NCI-H524 treated with DMSO at 0.1 percent for 48 hours (cell line): ENCODE measurements at places on chromosomes 7 and 10.

DNA sequence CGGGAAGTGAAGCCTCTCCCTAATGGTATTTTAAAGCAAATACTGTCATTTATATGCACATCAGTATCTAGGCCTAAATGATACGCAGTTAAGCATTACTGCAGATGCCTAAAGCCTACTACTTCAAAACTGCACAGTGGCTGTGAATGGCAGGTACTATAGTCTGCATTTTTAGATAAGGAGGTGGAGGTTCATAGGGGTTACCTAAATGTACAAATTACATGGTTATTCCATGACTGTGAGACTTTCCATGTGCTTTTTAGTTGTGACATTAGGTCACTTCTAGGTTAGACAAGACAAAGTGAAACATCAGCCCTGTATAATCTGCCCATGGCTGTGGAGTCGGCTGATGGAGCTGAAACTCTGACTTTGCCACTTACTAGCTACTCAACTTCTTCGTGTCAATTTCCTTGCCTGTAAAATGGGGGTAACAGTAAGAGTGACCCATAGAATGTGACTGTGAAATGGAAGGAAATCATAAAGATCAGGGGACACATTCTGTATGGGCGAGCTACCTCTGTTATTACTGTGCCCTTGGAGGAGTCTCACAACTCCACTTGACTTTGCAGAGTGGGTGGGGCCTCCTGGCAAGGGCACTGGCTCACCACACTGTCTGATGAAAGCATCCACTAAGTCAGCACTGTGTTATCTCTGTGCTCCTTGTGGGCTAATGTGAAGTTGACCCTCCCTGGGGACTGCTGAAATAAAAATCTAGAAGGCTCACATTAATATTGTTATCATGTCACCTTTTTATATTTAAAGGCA lies 239.4 kb downstream of the TNS3 start:
- no peak for DNase-seq

DNA sequence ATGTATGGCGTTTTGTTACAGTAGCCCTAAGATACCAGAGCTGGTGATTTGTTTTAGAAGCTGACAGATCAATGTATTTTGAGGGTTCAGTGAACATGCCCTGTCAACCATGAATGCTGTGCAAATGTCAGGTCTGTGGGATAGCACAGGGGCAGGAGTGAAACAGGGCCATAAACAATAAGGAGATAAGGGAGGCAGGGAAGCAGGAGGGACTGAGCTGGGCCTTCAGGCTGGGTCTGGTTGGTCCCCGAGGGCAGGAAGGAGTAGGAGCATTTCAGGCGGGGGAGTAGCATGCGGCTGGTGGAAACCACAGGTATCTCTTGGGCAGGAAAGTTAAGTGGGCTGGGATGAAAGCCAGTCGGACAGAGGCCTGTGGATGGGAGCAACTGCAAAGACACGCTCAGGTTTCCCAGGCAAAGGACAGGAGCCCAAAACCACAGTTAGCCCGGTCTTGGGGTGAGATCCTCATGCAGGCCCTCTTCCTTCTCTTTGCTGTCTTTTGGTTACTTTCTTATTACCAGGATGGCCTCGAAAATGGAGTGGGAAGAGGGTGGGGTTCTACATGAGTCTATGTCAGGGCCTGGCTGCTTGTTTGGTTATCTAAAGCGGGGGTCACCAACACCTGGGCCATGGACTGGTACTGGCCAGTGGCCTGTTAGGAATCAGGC lies 69.5 kb upstream of the SEPHS1 start:
- DNase-seq = no peak

- no peak for DNase-seq
These were observed 239.9 kb downstream of the GLI3 start for GRCh38 chr7:41997151-41997550.

DNA sequence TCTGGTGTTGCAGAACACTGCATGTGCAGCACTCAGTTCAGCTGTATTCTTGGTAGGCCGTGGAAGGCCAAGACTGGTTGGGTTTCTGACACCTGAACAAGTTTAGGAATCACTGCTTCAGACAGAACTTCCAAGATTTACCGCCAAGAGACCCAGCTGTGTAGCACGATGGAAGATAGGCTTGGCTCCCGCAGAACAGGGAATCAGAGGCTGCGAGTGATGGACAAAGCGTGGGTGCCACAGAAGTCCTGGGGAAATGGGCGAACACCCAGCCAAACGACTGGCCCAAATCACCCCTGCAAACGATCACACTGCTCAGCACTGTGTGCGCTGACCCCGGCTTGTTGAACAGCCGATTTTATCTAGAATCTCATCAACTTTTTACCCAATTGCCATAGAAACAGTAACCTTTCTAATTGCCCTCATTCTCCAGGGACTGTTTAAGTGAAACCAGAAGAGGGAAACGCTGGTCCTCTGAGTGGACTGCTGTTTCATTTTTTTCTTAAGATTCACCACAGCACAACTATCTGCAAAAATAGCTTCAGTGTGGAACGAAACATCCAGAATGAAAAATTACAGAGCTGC lies 17.9 kb downstream of the ZFAND2A start:
- no peak for DNase-seq

DNA sequence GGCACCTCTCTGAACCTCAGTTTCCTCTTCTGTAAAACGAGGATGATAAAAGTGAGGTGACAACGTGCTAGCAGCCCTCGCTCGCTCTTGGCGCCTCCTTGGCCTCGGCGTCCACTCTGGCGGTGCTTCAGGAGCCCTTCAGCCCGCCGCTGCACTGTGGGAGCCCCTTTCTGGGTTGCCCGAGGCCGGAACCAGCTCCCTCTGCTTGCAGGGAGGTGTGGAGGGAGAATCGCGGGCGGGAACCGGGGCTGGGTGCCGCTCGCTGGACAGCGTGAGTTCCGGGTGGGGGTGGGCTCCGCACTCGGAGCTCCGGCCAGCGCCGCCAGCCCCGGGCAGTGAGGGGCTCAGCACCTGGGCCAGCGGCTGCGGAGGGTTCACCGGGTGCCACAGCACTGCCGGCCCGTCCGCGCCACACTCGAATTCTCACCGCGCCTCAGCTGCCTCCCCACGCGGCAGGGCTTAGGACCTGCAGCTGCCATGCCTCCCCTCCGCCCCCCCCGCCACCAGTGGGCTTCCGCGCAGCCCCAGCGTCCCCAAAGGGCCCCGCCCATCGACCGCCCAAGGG lies 24.3 kb upstream of the ACSL5 start:
- no peak for DNase-seq

GRCh38 chr7:107882766-107883165 lies 8.2 kb upstream of the DLD start:
- peak; percentile 72 for DNase-seq

DNA sequence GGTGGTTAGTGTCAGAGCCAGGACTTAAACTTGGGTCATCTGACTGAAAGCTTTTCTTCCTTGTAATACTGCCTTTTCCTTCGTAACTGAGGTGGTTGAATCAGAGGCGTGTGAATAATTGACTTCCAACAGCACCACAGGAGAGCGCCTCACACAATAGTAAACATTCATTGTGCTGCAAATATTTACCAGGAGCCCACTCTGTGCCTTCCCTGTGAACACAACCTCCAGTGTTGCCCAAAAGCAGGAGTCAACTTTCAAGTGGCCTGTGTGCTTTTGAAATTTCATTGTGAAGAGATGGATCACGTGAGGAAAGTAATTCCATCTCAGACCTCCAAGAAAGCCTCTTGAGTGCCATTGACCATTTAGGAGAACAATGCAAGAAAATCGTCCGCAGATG lies 60.2 kb downstream of the ADRA2A start:
- no peak for DNase-seq

GRCh38 chr7:7773334-7774309 lies 55.2 kb upstream of the RPA3 start:
- no peak for DNase-seq

- DNase-seq = no peak
These were observed 409.0 kb upstream of the NRP1 start for GRCh38 chr10:33743429-33743857.

GRCh38 chr7:129013048-129013724 lies 41.7 kb downstream of the TNPO3 start:
- DNase-seq = no peak

GRCh38 chr10:114556236-114557122 lies 101.6 kb downstream of the ABLIM1 start:
- no peak for DNase-seq
